ENCODE measurements at places on chromosomes 6 and 20.

- DNase-seq, result no peak
Observed at GRCh38 chr6:15572296-15573016, 90.4 kb downstream of the DTNBP1 start.

DNA sequence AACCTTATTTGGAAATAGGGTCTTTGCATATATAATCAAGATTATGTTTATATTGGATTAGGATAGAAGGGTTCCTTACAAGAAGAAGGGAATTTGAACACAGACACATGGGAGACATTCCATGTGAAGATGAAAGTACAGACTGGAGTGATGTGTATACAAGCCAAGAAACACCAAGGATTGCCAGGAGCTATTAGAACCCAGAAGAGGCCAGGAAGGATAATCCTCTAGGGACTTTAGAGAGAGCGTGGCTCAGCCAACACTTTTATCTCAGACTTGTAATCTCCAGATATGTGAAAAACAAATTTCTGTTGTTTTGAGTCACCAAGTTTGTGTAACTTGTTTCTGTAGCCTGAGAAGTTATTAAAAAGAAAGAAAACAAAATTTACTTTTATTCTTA, 1173.9 kb upstream of the CITED2 start:
- DNase-seq, result no peak

DNA sequence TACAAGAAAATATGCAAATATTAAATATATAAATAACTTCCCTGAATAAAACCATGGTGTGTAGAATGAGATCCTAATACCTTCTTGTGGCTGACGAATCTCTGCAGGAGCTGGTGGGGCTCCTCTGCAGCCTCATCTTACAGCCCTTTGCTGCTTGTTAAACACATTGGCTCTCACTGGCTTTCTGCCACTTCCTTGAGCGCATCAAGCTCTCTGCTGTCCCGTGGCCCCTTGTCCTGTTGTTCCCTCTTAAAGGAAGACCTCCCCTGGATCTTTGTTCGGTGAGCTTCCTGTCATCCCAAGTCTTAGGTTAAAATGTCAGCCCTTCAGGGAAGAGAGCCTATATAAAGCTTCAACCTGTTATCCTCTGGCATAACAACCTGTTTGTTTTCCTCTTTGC, 519.6 kb downstream of the DOK5 start:
- DNase-seq, result no peak

DNA sequence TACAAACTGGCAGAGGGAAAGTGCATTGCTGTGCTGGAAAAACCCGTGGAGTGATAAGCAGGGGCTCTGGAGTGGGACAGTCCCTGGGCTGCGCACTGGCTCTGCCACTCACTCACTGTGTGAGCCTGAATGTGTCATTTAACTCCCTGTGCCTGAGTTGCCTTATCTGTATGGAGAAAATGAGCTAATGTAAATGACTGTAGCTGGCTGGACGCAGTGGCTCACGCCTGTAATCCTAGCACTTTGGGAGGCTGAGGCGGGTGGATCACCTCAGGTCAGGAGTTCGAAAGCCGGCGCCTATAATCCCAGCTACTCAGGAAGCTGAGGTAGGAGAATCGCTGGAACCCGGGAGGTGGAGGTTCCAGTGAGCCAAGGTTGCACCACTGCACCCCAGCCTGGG, 18.4 kb upstream of the RPN2 start:
- no peak for DNase-seq

GRCh38 chr20:47191074-47191673, 165.3 kb downstream of the ZMYND8 start:
- no peak for DNase-seq

DNA sequence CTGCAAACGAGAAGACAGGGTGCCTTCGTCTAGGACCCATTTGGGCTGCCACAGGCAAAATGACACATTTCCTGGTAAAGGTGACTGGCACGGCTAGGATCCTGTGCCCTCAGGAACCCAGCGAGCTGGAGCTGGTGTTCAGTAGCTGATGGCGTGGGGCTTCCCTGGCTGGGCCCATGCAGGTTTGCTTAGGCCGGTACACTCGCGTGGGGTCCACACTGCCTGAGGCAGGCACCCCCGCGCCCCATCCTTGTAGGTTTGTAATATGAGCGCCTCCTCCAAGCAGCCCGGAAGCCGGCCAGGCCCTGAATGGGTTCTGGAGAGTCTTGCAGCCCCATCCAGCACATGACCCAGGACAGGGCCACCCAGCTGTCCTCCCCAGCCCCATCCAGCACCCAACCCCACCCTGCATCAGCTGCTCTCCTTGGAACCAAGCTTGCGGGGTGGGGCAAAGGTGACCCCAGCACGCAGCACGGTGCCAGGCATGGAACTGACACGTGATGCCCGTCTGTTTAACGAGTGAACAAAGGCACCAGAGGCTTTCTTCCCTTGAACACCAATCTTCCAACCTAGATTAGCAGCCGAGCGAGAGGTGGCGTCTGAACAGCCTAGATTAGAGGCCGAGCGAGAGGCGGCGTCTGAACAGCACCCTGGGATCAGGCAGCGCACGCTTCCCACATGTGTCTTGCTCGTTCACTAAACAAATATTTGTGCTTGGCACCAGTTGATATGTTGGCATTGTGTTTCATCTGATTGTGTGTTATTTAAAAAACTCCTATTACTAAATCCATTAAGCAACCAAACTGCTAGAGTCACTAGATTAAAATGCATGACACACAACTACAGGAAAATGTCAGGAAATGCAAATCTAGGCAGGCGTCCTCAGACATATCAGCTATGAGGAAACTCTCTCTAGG, 112.1 kb downstream of the DLL1 start:
- DNase-seq, result no peak

- DNase-seq, result no peak
Observed at GRCh38 chr20:46703435-46703834, 6.0 kb upstream of the SLC2A10 start.

- DNase-seq, result no peak
Observed at GRCh38 chr6:29809249-29809648, 18.4 kb upstream of the HLA-G start.

- no peak for DNase-seq
Observed at GRCh38 chr6:129307845-129308244, 402.1 kb downstream of the ARHGAP18 start.

- DNase-seq, result no peak
Observed at GRCh38 chr20:24109537-24109936, 121.0 kb upstream of the GGTLC1 start.

DNA sequence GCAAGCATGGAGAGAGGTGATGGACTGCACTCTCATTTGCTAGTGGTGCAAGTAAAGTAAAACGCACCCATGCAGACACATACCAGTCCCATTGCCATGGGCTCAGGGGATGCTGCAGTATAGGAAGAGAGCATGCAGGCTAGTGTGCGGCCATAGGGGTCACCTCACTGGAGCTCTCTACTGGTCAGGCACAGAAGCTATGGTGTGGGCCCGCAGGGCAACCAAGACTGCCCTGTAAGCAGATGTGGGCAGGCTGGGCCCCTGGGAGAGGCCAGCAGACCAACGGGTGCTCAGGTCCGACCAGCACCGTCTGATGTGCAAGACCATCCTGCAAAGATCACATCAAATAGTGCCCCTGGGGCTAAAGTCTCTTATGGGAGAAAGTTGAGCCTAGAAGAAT, 290.7 kb downstream of the HTR1B start:
- DNase-seq, result no peak

Data from stimulated activated CD8-positive, alpha-beta memory T cell treated with anti-CD3 and anti-CD28 coated beads, Interleukin-7, amount 100 ng/mL, for 1 hour (primary cell).